Glutamatergic neuron (in vitro differentiated cells): ENCODE measurements at places on chromosomes 7 and 10. TPM values are rescaled to one million over a fixed set of nuclear protein-coding genes. Genes with fewer than 3 reads are reported as not detected.

ARHGEF5 gene
- 0.93 TPM for total RNA-seq

GRCh38 chr7:156497776-156498509 lies 142.6 kb upstream of the RNF32 start:
- no peaks in the 10 kb centered on the region for H3K4me1 ChIP-seq
- H3K36me3 ChIP-seq = no peaks in the 10 kb centered on the region
- H3K27me3 ChIP-seq = no peaks in the 10 kb centered on the region

GRCh38 chr10:50326757-50327701 lies 75.7 kb upstream of the ASAH2 start:
- H3K4me1 ChIP-seq = peaks cover 5% of the 10 kb centered on the region
- H3K4me3 ChIP-seq = no peak overlapping the region
- H3K36me3 ChIP-seq = no peaks in the 10 kb centered on the region

GRCh38 chr7:102898532-102898859 lies 14.3 kb upstream of the LRRC17 start:
- DNase-seq = no peak
- no peak overlapping the region for H3K27ac ChIP-seq
- no peaks in the 10 kb centered on the region for H3K36me3 ChIP-seq
- no peak overlapping the region for H3K4me3 ChIP-seq
- H3K27me3 ChIP-seq = peaks cover 3% of the 10 kb centered on the region
- H3K4me1 ChIP-seq = no peaks in the 10 kb centered on the region

DNA sequence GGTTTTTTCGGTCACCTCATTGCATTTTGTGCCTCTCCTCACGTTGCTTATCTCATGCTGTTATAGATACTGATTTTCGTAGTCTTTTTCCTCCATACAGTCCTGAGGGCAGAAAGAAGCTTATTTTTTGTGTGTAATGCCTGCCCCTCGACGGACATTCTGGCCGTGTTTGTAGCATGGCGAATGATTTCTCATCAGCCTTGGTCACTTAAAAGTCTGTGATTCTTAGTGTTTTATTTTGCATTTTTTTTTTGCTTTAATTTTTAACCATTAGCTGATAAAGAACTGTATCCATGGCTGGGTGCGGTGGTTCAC lies 469 bp upstream of the NOC3L start:
- H3K4me1 ChIP-seq = peaks cover 3% of the 10 kb centered on the region
- DNase-seq = no peak
- no peaks in the 10 kb centered on the region for H3K36me3 ChIP-seq
- H3K27me3 ChIP-seq = peaks cover 2% of the 10 kb centered on the region
